ENCODE measurements at places on chromosomes 5 and 9.

GRCh38 chr9:72022841-72023240 lies 37.6 kb downstream of the C9orf57 start:
- DNase-seq, result no peak

GRCh38 chr5:142716963-142717362 lies 31.1 kb upstream of the FGF1 start:
- no peak for DNase-seq

DNA sequence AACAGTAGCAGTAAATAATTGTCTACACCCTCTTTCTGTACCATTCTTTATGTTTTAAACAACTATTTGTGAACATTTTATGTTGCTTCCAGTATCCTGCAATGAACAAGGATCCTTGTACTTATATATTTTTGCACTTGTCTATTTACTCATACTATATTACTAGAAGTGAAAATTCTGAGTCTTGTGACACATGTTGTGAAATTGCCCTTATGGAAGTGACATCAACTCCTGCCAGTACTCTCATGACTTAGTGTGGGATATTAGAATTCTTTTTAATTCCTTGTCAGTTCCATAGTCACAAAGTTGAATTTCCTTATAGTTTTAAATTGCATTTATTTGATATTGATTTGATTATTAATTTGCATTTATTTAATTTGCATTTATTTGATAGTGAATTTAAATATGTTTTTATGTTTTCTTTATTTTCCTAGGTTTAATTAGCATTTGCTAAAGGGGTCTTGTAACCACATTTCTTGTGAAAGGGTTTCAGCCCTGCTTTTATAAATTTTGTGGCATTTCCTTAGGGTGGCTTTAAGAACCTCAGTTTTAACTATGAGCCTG lies 27.7 kb downstream of the PARP8 start:
- DNase-seq, result no peak

DNA sequence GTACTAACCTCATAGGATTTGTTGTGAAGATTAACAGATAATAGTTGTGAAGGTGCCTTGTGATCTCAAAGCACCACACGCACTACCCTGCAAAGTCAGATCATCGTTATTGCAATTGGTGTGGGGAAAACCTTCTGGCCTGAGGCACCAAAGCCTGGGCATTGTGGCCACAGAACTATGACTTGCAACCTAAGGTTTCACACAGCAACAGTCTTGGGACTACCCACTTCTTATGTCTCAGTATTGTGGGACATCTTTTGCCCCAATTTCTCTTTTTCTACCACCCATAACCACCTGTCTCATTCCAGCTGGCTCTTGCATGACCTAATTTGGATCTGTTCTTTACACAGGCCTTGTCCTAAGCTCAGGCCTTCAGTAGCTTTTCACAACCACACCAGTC lies 247.8 kb upstream of the NR4A3 start:
- no peak for DNase-seq

DNA sequence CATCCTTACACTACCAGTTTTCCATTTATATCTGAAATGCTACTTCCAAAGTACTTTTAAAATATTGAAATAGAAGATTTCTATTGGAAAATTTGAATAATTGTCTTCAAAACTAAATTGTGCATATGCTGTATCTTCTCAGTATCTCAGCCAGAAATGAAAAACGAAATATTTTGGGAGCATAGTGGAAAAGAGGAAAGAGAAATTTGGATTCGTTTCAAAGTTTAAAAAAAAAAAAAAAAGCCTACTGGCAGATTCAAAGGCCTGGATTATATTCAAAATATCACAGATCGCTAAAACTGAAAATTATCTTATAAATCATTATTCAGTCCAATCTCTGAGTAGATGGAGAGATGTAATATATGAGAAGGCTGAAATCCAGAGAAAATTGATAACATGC lies 440.7 kb downstream of the TAF11L14 start:
- DNase-seq, result no peak

DNA sequence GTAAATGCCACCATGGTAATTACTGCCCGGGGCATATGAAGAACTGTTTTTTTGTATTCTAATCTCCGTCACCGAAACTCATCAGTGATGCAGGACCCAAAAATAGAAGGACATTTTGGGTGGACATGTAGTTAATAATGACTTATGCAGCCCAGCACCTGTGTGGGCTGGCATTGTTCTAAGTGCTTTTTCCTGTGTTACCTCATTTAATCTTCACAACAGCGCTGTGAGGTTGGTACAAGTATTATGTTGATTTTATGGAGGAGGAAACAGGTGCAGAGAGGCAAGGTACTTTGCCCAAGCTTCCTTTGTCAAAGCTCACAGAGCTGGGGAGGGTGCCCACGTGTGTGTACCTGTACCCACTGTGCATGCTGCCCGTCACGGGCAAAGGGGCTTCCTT lies 58.4 kb downstream of the DAPK1 start:
- DNase-seq, result no peak

- no peak for DNase-seq
Measured at GRCh38 chr9:14741369-14741768, 18.8 kb upstream of the CER1 start.

DNA sequence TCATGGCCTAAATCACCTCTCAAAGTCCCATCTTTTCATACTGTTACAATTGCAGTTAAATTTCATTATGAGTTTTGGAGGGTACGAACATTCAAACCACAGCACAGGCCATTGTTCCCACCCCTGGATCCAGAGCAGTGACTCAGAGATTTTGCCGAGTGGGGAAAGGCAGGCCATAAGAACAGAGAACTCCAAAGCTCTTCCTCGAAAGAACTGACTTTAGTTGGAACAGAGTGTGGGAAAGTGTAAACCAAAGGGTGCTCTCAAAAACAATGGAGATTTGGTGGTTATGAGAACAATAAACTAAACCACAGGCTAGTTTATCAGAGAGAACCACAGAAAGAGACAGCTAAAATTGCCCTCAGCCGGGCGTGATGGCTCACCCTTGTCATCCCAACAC lies 19.4 kb upstream of the GRPEL2 start:
- DNase-seq, result no peak

DNA sequence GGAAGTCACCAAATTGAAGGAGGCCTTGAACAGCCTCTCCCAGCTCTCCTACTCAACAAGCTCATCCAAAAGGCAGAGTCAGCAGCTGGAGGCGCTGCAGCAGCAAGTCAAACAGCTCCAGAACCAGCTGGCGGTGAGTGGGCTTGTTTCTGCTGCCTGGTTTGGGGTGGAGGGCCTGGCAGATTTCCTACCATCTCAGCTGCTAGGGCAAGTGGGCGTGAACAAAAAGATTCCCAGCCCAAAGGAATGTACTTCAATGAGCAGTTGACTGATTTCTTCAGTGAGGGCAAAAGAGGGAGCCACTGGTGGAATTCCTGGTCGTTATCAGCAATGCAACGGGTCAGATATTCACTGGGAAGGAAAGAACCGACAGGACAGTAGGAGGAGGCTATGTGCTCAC lies 12.6 kb upstream of the TTC23L start:
- DNase-seq, result no peak

- no peak for DNase-seq
Measured at GRCh38 chr9:77735494-77735893, 87.4 kb upstream of the GNA14 start.

DNA sequence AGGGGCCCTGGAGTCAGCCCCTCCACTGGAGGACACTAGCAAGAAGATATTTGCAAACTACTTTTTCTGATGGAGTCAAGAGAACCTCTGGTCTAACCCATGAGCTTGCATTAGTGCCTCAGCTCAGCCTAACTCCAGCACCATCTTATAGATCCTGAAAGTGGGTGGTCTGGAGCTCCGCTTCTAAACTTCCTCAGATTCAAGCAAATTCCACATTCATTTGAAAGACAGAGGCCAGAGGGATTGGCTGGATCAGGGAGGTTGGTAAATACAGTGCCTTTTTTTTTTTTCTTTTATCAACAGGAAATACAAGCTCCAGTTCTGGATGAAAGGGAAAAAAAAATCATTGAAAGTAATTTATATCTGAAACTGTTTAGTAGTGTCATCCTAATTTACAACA lies 99.9 kb downstream of the ENC1 start:
- no peak for DNase-seq

- no peak for DNase-seq
Measured at GRCh38 chr5:172446336-172447051, 7.8 kb downstream of the SH3PXD2B start.

- no peak for DNase-seq
Measured at GRCh38 chr5:106459541-106459940, 1211.2 kb downstream of the EFNA5 start.

DNA sequence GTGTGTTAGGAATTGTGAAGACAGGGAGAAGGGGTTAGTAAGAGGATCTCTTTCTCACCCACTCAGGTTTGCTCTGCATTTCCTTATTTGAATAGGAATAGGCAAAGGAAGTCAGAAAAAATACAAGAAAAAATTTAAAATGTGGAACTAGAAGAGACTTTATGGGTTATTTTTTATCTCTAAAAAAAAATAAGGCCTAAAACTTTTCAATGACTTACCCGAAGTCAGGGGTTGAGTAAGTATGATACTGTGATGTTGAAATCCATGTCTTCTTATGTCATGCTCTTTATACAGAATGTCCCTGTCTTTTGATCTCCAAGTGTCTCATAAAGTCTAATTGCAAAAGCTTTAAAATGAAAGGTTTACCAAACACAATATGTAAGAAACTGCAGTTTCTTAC lies 148.3 kb upstream of the PIK3R1 start:
- DNase-seq, result no peak

- peak; percentile 20 for DNase-seq
Measured at GRCh38 chr5:160021831-160022446, 13.0 kb downstream of the TTC1 start.

DNA sequence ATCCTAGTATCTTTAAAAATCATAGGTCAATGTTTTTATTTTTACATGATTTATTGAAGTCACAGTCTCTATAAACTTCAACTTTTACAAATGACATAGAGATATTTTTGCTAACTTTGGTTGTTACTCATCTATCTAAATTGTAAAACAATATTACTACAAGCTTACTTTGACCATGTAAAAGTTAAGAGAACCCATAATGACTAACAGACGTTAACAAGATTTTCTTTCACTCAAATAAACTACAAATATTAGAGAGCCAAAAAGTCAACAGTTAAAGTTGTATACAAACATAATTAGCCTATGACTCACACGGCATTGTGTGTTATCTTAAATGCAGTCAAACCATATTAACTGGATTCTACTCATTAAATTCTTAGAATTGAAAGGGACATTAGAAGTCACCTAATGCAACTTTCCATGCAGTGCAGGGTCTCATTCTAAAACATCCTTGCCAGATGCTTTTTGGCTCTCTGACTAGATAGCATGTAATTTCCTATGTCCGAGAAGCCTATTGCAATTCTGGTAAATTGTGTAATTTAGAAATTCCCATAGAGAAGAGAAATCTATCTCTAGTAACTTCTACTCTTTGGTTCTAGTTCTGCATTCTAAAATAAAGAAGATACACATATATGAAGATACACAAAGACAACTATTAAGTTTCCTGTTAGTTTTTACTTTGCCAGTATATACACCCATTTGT lies 42.2 kb upstream of the UGT3A2 start:
- DNase-seq, result no peak

GRCh38 chr5:14870337-14871213 lies 1.0 kb downstream of the ANKH start:
- DNase-seq, result peak; percentile 59

- no peak for DNase-seq
Measured at GRCh38 chr5:8683496-8683895, 814.5 kb downstream of the MTRR start.

- DNase-seq, result no peak
Measured at GRCh38 chr9:35905912-35906679, at the start of gene HRCT1. TSS of gene HRCT1 (plus strand) at chr9:35906202. CDS start at chr9:35906288, 86 bp downstream.

- DNase-seq, result no peak
Measured at GRCh38 chr5:32989815-32990214, 278.7 kb downstream of the NPR3 start.

- DNase-seq, result no peak
Measured at GRCh38 chr9:99181621-99182020, 40.1 kb downstream of the ALG2 start.

GRCh38 chr9:91424403-91425176 lies 958 bp upstream of the NFIL3 start:
- DNase-seq, result peak; percentile 31

DNA sequence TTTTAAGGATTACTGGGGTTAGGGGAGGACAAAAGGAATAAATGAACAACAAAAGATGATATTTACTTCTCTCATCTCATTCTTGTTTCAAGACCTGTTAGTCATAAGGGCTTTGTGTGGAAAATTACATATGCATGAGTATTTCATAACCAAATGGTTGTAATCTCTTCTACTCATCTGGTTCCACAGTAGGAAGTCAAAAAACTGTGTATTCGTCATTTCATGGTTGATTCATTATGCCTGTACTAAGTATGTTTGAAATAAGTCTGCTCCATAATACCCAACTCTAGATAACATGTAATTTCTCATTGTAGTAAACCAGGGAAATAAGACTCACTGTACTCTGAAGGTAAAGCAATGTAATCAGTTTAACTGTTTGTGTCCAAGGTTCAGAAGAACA lies 212.9 kb downstream of the ARRDC3 start:
- DNase-seq, result no peak

GRCh38 chr9:28820741-28821140 lies 1247.5 kb upstream of the C9orf72 start:
- no peak for DNase-seq

DNA sequence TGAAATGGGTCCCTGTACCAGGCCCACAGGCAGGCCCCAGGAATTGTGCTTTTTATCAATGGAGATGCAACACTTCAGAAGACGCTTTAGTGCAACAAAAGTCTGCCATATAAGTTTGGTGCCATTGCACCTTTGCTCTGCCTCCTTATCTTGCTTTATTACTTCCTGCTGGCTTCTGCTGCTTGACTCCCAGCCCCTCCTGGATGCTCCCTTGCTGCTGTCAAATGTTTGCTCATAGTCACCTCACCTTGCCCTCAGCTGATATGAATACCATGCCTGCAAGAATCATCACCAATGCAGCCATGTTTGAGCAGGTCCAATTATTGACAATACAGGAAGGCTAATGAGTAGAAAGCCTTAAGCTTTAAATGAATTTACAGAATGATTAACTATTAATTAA lies 25.4 kb downstream of the MEGF10 start:
- no peak for DNase-seq

DNA sequence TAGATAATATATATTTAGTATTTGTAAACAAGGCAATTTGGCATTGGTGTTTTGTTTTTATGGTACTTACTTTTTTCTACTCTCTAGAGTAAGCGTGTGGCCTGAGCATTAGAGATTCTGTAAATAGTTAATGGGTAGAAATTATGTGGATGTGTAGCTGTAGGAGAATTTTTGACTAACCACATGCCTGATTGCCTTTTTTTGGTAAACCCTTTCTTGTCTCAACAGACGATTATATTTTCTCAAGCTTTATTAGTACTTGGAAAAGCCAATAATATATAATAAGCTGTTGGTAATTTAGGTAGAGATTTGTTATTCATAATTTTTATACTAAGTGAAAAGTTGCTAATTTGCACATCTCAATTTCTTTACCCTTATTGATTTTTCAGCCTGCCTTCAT lies 76.8 kb downstream of the FCHO2 start:
- no peak for DNase-seq
